ENCODE measurements at places on chromosomes 1 and 21. TPM values are rescaled to one million over a fixed set of nuclear protein-coding genes. Genes with fewer than 3 reads are reported as not detected.

- peaks cover 4% of the 10 kb centered on the region for H3K27me3 ChIP-seq
- H3K4me3 ChIP-seq: no peak overlapping the region
- peaks cover 8% of the 10 kb centered on the region for H3K36me3 ChIP-seq
- DNase-seq: no peak
These were observed 27.9 kb downstream of the EBNA1BP2 start for GRCh38 chr1:43144237-43144636.

DNA sequence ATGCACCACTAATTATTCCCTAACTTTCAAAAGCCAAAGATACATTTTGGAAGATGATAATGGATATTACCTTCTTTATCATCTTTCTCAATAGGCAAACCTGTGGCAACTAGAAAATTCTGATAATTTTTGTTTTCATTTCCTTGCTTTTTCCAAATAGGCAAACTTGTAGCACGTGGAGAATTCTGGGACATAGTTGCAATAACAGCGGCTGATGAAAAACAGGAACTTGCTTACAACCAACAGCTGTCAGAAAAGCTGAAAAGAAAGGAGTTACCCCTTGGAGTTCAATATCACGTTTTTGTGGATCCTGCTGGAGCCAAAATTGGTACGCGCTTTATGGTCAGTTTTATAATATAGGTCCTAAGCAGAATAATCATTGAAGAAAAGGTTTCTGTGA, 1.5 kb downstream of the FPGT start:
- H3K4me1 ChIP-seq: peaks cover 8% of the 10 kb centered on the region
- H3K4me3 ChIP-seq: no peak overlapping the region
- peaks cover 4% of the 10 kb centered on the region for H3K27me3 ChIP-seq
- no peaks in the 10 kb centered on the region for H3K36me3 ChIP-seq
- DNase-seq: no peak
- H3K27ac ChIP-seq: no peak overlapping the region

DNA sequence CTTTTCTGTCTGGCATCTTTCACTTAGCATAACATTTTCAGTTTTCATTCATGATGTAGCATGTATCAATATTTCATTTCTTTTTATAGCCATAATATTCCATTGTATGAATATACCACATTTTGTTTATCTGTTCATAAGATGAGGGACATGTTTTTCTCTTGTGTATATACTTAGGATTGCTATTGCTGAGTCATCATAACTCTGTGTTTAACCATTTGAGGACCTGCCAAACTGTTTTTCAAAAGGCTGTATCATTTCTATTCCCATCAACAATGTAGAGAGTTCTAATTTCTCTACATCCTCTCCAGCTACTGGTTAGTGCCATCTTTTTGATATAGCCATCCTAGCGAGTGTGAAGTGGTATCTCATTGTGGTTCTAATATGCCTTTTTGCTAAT, 26.2 kb downstream of the MPZL1 start:
- H3K36me3 ChIP-seq: no peaks in the 10 kb centered on the region
- peaks cover 27% of the 10 kb centered on the region for H3K4me1 ChIP-seq
- H3K4me3 ChIP-seq: no peak overlapping the region
- H3K27me3 ChIP-seq: no peaks in the 10 kb centered on the region
- DNase-seq: no peak
- H3K27ac ChIP-seq: no peak overlapping the region

DNA sequence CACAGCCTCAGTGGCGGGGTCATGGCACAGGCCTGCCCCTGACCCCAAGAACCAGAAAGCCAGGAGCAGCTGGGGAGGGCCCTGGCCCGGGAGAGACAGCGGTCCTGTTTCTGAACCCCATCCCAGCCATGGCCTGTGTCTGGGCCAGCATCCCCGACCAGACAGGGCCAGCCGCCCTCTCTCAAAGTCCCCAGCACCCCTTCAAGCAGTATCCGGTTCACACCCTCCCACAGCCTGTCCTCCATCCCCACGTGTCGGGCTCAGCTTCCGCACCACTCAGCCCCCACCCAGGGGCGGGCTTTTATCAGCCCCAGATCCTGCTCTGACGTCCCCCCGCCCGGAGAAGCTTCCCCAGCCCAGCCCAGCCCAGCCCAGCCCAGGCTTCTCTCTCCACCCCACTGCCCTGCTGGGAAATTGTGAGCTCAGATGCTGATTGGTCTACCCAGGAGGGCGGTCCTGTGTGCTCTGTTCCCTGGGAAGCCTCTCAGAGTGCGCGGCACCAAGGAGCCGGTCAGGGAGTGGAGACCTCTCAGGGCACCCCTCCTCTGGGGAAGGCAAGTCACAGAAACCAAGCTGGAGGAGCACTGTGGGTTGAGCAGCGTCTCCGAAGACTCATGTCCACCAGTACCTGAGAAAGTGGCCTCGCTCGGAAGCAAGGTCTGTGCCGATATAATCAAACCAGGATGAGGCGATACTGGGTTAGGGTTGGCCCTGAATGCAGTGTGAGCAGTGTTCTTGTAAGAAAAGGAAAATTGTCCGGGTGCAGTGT, 4.7 kb upstream of the FAAP20 start:
- H3K27me3 ChIP-seq: no peaks in the 10 kb centered on the region
- peak overlapping the region; percentile 96 for H3K27ac ChIP-seq
- DNase-seq: peak; percentile 73
- H3K36me3 ChIP-seq: no peaks in the 10 kb centered on the region

The MATN1 gene
- total RNA-seq: 0.24 TPM

DNA sequence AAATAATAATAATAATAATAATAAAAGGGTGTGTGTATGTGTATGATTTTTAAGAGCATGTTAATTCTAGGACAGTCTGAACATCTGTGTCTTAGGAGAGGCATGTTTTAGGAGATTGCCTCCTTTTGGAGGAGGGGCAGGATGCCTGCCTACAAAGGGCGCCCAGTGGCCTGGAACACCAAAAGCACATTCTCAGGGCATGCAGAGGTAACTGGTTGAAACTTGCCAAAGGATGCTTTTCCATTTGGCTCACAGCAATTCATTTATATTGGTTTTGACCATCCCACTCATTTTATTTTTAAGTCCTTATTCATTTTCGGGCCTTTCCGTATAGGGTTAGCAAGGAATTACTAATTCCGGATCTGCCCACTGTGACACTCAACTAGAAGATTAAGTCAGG, 21.1 kb upstream of the LAMC2 start:
- no peak for DNase-seq
- H3K4me1 ChIP-seq: peaks cover 16% of the 10 kb centered on the region
- H3K4me3 ChIP-seq: no peak overlapping the region
- no peaks in the 10 kb centered on the region for H3K27me3 ChIP-seq
- H3K36me3 ChIP-seq: no peaks in the 10 kb centered on the region

DNA sequence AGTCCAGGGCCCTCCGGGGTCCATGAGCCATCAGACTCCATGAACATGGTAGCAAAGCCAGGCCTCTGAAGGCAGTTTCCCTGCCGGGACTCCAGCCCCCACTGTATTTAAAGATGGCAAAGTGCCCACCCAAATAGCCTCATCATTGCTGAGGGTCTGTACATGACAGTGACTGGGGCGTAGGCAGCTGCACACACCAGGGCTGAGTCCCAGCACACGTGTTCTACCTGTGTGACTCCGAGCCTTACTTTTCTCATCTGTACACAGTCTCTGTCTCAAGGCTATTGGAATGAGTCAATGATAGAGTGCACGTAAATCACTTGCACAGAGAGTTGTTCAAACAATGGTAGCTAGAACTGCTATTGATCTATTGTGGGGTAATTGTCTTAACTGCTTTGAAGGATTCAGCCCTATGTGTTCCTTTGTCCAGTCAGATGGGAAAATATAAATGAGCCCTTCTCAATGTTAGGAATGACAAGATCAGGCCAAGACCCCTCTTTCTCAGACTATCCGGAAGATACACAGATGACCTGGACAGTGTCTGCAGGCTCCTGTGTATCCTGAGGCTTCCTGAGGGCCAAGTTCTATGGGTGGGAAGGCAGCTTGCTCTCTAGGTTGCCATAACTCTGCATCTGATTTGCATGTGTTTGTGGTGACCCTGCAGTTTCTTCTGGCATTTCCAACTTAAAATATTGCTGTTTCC, 48.9 kb downstream of the RASSF5 start:
- peaks cover 35% of the 10 kb centered on the region for H3K4me1 ChIP-seq
- H3K27me3 ChIP-seq: peaks cover 36% of the 10 kb centered on the region
- DNase-seq: no peak
- H3K4me3 ChIP-seq: peak overlapping the region; percentile 70
- H3K27ac ChIP-seq: no peak overlapping the region
- H3K36me3 ChIP-seq: no peaks in the 10 kb centered on the region

DNA sequence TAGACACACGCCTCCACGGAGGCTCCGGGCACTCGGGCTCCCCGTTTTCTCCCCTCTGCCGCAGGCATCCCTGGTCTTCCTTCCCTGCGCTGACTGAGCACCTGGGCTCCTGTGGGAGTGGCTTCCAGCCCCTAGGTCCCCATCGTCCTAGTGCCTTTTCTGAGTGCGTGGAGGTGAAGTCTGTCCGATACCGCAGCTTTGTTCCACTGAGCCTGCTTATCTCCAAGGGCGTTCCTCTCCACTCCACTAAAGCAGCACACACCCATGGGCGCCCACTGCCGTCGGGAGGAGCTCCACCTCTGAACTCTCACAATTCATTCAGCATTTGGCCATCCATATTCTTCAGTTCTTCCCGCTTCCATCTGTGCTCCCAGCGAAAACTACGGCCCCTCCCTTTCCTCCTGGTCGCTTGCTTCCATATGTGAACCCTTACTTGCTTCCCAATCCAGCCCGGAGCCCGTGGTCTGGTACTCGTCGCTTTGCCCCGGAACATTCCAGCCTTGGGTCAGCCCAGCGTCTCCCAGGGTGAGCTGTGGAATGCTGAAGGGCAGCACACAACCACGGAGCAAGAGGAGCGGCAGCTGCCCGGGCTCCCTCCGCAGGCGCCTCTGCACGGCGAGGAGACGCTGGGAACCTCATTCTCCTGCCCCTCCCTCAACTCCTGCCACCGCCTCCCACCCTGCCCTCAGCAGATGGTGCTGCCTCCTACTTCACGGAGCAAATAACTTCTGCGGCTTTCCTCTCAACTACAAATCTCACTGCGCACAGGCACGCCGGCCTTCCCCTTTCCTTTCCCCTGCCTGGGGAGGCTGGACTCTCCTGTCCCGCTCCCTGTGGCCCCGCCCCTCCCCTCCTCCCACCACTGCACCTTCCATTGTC, 27.5 kb downstream of the ATP8B2 start:
- H3K4me1 ChIP-seq: peaks cover 13% of the 10 kb centered on the region
- no peak overlapping the region for H3K27ac ChIP-seq
- peak; percentile 73 for DNase-seq
- H3K27me3 ChIP-seq: peaks cover 22% of the 10 kb centered on the region

Measured in WTC11 (cell line).